ENCODE measurements at places on chromosomes 6 and 20. TPM values are rescaled to one million over a fixed set of nuclear protein-coding genes. Genes with fewer than 3 reads are reported as not detected.

DNA sequence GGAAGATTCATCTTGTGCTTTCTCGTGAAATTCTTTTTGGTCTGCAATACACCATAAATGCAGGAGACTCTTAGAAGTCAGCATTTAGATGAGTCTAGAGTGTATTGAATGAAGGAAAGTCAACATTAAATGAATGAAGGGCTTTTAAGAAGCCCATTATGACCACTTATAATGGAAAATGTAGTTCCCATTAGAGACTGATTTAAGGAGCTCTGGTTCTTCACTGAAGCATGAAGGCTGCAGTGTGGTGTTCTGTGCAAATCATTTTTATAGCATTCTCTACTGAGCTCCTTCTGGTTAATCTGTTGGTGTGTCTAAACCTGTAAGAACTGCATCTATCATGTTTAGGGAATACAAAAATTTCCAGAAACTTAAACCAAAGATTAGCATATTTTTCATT lies 19.7 kb downstream of the NCOA7 start:
- DNase-seq, result no peak

- DNase-seq, result no peak
Measured at GRCh38 chr6:135204951-135205350, 23.8 kb downstream of the MYB start.

DNA sequence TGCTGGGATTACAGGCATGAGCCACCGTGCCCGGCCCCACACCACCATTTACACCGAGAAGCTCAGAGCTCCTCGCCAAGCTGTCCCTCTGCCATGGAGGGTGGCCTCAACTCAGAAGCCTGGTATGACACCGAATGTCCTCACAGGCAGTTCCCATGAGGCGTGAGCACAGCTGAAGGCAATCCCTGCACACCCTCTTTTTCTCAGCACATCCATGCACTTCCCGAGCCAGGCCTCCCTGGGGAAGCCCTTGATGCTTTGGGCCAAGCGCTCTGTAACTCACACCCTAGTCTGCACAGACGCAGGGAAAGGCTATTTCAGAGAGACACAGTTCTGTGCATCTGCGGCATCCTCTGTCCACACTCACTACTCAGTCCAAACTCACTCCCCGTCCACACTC lies 18.4 kb downstream of the THBS2 start:
- DNase-seq, result no peak

DNA sequence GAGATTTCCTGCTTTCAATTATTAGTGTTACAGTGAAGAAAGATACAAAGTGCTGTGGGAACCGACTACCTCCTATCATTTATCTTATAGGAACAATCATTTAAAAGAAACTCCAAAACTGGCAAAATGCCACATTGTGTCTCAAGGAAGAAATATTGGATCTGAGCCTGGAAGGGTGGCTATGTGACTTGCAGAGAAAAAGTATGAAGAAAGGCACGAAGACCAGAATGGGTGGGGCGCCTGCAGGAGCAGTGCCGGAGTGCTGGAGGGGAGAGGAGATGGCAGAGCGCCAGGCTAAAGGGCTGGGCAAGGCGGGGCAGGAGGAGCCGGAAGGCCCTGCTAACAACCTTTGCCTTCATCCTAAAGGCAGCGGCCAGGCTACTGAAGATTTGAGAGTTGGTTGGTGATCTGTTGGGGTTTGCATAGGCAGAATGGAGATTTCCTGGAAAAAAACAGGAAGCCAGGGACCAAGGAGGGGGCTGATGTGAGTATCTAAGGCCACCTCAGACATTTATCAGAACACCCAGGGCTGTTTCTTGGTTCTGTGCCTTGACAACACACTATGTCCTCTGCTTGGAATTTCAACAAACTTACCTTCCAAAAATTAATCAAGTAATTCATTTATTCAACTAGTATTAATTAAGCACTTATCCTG lies 125.6 kb downstream of the MAFB start:
- no peak for DNase-seq

Gene SYNDIG1
- not detected for total RNA-seq

All from activated T-cell treated with anti-CD3 and anti-CD28 coated beads, Interleukin-2, amount 50 U/mL, for 72 hours (primary cell).